ENCODE measurements at places on chromosomes 11 and 22.

DNA sequence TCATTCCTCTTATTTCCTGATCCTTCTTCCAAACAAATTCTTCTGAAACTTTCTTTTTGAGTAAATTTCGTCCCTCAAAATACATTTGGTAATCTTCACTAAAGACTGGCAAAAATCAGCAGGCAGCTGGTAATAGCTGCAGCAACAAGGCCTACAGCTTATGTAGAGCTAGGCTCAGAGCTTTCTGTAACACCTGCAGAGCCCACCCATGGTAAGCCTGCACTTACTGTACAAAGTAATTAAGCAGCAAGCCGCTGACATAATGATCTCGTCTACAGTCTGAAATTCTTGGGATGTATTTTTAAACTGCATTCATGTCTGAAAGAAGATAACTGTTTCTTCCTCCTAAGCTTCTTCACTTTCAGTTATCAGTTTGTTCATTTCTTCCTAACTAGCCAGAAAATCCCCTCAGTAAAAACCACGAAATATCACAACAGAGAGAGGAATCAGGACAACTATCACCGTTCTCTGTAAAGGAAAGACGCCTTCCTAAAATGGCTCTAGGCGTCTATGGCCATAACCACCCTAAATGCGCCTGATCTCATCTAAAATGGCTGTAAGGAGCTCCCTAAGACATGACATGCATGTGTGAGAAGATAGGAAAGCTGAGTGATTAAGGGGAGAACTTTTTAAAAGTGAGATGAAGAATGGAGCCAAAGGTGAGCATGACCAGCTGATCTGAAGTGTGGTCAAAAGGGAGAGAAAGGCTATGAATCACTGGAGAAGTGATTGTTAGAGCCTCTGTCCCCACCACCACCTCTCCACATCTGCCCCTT lies 56.2 kb downstream of the DENND5A start:
- DNase-seq: no peak

- DNase-seq: no peak
Observed at GRCh38 chr11:444396-445144, 2.8 kb upstream of the ANO9 start.

- DNase-seq: no peak
Observed at GRCh38 chr22:23774114-23774921, 1.7 kb downstream of the MMP11 start.

GRCh38 chr22:49746065-49746464 lies 81.6 kb downstream of the BRD1 start:
- DNase-seq: no peak

- DNase-seq: no peak
Observed at GRCh38 chr11:2547806-2548205, 103.0 kb downstream of the KCNQ1 start.

Measured in progenitor cell of endocrine pancreas (in vitro differentiated cells).